ELR (cell line): ENCODE measurements at places on chromosomes 6 and 20.

DNA sequence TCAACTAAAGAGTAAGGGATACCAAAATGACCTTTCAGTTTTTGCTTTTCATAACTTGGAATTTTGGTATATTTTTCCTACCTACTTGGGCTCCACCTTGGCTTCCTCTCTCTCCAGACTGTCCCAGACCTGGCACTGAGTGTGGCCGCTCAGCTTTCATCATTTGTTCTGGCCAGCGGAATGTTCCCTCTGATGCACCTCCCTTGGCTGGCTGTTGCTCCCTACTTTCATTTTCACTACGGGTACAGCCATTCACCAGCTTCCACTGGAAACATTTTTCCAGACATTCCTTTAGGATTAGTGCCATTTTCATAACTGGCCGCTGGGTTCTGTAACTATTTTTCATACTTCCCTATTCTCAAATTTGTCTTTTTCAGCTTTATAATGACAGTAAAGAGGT, 487.4 kb downstream of the TENT5A start:
- DNase-seq, result peak; percentile 58

DNA sequence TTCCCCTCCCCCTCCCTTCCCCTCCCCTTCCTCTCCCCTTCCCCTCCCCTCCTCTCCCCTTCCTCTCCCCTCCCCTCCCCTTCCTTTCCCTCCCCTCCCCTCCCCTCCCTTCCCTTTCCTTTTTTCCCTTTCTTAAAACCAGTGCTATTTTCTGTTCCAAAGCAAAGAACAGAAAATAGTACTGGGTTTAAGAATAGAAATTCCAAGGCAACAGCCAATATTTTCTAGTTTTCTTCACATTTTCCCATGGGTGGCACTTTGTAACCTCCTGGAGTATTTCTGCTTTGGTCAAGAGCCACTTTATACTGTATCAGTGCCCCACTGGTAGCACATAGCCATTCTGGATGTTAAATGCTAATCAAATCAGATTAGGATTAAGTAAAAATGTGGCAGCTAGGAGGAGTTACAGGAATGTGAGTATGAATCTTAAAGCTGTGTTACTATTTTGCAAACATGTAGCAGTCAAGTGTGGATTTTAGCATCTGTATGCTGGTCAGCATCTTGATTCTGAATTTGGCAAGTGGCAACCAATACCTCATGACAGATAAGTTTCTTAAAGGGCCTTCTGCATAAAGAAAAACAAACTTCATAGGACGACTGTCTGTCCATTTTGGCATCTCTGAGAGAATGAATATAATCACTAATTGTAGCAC, 126.4 kb downstream of the CEP57L1 start:
- no peak for DNase-seq

DNA sequence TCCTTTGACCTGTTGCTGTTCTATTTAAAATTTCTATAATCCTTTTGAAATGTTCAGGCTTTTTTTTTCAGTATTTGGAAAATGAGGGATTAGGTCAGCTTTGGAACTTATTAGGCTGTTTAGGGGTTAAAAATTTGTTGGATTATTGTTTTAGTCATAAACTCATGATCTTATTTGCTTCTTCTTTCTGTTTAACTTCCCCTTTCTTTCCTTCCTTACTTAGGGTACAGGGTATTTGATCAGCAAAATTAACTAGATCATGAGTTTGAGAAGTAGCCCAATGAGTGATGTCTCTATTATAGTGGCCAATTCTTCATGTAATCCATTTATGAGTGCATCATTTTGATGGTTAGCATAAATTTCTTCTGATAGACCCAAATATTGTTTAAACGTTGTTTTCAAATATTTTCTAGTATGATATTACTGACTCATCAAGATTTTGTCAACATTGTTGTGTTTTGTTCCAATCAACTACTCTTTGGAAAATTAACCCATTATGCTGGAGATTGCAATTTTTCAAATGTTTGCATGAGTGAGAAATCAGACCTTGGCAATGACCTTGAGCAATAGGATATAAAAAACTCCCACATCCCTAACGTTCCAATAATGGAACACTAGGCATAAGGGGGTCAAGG, 94.4 kb downstream of the OTOR start:
- no peak for DNase-seq

DNA sequence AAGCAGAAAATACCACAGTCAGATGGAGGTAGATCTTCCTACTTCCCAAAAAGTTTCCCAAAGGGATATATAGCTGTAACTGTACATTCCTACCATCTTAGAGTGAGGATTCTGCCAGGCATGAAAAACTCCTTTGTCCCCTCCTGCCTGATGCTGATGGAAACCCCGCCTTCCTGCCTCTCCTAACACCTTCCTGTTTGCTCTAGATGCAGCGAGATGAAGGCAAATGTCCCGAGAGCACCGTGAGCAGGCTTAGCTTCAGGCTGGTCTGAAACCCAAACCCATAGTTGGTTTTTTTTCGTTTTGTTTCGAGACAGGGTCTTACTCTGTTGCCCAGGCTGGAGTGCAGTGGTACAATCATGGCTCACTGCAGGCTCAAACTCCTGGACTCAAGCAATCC, 55.6 kb downstream of the MYB start:
- DNase-seq, result no peak

DNA sequence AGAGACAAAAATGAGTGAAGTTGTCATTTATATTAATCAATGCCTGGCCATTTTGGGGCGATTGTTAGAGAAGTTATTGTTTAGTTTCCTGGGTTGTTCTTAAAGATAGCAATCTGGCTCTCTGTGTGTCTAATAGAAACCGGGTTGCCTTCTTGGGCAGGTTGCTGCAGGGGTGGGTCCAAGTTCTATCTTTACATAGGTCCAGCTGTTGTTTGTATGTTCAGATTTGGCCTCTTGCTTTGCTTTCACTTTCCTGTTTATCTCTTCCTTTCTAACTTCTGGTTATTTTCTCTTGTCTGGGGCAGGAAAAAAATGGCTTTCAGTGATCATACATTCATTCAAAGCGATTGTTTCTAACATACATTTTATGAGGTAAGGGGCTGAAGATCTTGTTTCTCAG, 128.4 kb upstream of the NOX3 start:
- DNase-seq, result no peak

DNA sequence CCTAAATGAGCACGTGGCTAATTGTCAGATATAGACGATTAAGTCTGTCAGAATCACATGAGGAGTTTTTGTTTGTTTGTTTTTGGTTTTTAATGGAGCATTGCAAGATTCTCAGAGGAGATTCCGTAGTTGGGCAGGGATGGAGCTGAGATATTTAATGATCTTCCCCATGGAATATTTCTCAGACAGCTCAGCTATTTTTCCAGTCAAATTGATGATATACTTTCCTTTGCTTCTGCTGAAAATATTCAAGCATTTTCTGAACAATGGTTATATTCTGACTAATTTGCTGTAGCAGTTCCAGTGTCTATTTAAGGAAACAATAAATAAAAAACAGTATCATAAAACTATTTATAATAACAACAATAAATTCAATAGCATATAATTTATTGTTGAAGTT, 348.4 kb downstream of the KIF16B start:
- no peak for DNase-seq

DNA sequence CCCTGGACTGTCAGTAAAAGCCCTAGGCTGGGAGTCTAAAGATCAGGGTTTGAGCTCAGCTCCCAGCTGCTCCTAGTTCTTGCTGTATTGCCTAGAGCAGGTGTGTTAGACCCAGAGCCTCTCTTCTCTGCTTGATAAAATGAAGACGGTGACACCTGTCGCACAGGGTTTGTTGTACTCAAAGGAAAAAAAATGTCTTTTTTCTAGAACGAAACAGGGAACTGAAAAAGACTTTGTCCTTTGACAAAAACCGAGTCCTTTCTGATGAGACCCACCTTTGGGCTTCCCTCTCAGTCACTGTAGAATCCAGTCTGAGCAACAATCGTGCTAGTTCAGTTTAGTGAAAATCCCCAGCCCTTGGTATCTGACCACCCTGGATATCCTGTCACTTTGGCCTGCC, 102.1 kb upstream of the LAMP5 start:
- DNase-seq, result no peak

DNA sequence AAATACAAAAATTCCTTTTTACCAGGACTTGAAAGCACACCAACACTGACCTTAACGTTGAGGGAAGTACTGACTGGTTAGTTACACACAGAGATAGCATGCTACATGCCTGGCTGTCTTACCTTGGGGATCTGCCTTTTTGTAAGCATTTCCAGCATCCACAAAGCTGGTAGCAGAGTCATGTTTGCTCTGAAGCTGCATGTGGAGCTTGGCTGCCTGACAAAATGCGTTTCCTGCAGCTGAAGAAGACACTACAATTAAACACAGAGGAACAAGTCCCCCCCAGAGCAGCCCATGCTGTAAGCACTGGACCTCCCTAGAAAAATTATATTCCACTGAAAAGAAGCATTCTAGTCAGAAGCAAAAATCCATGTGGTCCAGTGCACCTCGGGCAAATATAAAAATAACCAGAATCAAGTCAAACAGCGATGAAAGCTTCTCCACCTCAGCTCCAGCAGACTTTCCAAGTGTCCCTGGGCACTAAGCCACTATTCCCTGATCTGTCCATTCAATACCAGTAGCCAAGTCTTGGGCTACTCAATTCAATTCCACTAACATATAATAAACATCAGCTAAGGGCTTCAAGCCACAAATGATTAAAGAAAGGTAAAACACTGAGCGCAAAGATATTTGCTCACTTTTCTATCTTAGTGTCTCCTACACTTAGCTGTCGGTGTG, 24.2 kb downstream of the NAPB start:
- DNase-seq, result no peak

DNA sequence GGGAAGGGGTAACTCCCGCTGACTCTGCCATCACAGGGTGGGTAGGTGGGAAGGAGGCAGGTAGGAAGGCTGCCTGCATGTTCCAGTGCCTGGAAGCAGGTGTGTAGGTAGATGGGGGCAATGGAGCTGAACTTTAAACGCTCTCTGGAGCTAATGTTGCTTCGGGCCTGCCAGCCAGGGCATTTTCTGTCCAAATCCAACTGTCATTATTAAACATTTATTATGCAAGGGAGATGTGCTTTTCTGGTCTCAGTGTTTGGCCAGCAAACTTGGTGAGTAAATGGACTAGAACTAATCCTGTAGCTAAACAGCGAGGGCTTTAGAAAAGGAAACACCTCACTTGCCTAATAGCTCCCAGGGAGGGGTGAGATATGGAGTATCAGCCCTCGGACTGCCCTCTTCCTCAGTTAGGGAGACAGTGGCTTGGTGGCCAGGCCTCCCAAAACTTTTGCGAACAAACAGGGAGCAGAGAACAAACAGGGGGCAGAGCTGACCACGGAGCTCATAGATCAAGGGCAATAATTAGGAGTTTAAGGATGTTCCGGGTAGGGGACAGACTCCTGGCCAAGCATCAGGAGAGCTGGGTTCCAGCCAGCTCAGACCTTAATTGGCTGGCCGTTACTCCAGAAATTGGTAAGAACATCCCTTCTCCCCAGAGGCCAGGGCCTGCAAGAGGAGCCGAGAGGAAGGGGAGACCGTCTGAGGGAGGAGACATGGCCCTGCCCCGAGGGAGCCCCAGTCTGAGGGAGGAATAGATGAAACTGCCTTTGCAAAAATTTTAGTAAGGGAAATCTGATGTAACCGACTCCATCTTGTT, 131.1 kb downstream of the VEGFA start:
- no peak for DNase-seq
